ENCODE measurements at places on chromosomes 5 and 9.
A peak's percentile ranks its signal among the peaks of the same experiment; 100 is the strongest.

DNA sequence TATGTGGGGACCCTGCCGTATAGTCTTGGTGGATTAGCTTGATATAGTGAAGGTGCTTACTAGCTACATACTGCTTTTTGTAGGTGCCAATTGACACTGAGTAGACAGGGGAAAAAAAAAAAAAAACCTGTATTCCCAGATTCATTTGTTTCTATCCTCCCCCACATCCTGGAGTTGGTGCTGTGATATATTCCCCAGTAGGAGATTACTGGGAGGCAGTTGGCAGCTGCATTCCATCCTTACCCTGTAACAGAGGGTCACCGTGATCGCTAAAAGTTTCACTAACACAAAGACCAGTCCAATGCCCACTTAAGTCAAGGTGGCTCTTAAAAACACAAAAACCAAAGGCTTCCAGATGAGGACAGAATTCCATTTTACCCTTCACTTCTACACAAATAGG, 27.4 kb upstream of the TOMM5 start:
- no peak for DNase-seq

- no peak for DNase-seq
These were observed 291.1 kb upstream of the TUT7 start for GRCh38 chr9:86645303-86645702.

- peak; percentile 54 for DNase-seq
These were observed 3.2 kb upstream of the SET start for GRCh38 chr9:128685636-128686489.

DNA sequence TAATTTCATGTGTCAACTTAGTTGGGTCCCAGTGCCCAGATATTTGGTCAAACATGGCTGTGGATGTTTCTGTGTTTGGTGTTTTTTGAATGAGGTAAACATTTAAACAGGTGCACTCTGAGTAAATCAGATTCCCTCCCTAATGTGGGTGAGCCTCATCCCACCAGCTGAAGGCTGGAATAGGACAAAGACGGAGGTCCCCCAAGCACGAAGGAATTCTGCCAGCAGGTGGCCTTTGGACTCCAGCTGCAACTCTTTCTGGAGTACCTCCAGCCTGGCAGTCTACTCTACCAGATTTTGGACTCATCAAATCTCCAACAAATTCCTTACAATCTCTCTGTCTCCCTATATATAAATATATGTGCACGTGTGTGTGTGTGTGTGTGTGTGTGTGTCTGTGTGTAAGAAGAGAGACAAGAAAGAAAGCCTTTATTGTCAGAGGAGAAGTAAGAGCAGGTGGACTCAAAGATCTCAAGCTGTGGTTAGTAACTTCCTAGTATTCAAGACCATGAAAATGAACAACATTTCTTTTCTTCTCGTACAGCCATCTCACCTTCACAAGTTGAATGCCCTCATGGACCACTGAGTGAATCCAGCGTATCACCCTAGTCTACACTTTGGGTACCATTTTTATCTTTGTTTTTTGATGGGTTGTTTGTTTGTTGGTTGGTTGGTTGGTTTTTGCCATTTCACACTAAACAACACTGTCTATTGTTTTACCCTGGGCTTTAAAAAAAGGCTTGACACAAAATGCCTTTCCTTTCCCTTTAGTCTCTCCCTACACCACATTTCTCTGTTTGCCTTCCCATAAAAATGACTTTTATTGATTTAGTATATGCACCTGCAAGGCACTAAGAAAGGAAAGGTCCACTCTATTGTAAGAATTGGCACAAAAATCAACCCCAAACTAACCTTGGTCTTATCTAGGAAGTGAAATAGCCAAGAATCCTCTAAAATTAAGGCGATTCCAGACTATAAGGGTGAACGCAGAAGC, 118.7 kb downstream of the TENT4A start:
- DNase-seq: no peak

GRCh38 chr9:84285381-84285780, 55.2 kb downstream of the SLC28A3 start:
- DNase-seq: no peak
